ENCODE measurements at places on chromosomes 16 and 17.

DNA sequence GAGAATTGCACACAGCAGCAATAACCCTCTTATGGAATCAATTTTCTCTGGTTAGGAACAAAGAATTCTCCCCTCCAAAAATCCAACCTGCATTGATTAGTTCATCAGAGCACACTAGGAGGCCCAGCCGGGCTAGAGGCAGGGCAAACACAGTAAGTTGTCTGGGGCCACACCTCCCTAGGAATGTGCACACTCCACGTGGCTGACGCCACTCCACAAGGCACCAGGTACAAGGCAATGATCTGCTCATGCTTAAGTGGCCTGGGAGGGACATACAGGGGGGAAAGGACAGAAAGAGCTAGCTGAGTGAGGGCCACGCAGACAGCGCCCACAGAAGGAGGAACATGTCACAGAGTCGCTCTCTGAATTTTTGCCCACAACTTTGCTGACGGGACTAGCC is 107.6 kb downstream of the SLC39A11 start:
- no peaks in the 10 kb centered on the region for H3K4me1 ChIP-seq
- no peaks in the 10 kb centered on the region for H3K27me3 ChIP-seq
- H3K27ac ChIP-seq: no peak overlapping the region
- DNase-seq: no peak
- no peak overlapping the region for H3K4me3 ChIP-seq

GRCh38 chr16:72458035-72458434 is 286.1 kb upstream of the PMFBP1 start:
- no peak for DNase-seq
- H3K27ac ChIP-seq: no peak overlapping the region
- H3K4me3 ChIP-seq: no peak overlapping the region
- H3K36me3 ChIP-seq: peaks cover 3% of the 10 kb centered on the region

DNA sequence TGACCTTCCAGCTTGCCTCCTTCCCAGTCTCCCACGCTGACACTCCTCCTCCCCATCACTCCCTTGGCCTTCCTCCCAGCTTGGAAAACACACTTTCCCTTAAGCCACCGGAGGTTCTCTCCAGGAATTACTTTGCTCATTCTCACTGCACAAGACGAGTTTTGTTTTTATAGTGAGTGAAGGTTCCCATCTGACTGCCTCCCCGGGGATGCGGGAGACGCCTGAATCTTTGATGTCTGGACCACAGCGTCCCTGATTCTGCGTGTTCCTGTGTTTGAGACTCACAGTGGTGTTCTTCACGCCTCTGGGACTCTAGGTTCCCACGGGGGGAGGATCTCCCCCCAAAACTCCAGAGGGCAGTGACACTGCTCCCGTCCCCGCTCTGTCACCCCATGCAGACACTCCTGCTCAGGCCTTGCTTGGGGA is 2.0 kb downstream of the DNAI2 start:
- no peak overlapping the region for H3K4me3 ChIP-seq
- no peaks in the 10 kb centered on the region for H3K36me3 ChIP-seq

DNA sequence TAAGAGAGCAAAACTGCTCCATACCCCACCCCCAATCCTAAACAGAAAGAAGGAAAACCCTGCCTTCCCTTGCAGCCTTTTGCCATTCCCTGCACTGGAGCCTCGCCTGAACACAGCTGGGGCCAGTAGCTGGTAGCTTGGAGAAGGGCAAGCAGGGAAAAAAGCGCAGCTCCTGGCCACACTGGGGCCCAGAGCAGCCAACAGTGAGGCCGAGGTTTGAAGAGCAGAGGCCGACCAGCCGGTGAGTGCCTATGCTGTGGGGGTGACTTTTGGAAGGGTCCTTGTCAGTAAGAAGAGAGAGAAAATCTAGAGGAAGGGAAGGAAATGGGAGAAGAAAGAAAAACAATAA is 3.2 kb upstream of the HOXB9 start:
- H3K4me3 ChIP-seq: no peak overlapping the region
- no peak overlapping the region for H3K27ac ChIP-seq
- H3K27me3 ChIP-seq: peaks cover 72% of the 10 kb centered on the region

- DNase-seq: no peak
- no peaks in the 10 kb centered on the region for H3K36me3 ChIP-seq
- H3K4me3 ChIP-seq: no peak overlapping the region
- H3K27ac ChIP-seq: no peak overlapping the region
Measured at GRCh38 chr17:63116967-63117830, 151.2 kb downstream of the TANC2 start.

GRCh38 chr16:75024182-75024581 is 25.4 kb downstream of the ZNRF1 start:
- peaks cover 14% of the 10 kb centered on the region for H3K36me3 ChIP-seq
- no peak overlapping the region for H3K4me3 ChIP-seq
- no peak overlapping the region for H3K27ac ChIP-seq
- H3K27me3 ChIP-seq: no peaks in the 10 kb centered on the region
- H3K4me1 ChIP-seq: peaks cover 23% of the 10 kb centered on the region

GRCh38 chr16:2493605-2494004 is 18.7 kb downstream of the TBC1D24 start:
- H3K4me3 ChIP-seq: no peak overlapping the region
- no peaks in the 10 kb centered on the region for H3K4me1 ChIP-seq
- H3K27me3 ChIP-seq: no peaks in the 10 kb centered on the region
- no peak overlapping the region for H3K27ac ChIP-seq

DNA sequence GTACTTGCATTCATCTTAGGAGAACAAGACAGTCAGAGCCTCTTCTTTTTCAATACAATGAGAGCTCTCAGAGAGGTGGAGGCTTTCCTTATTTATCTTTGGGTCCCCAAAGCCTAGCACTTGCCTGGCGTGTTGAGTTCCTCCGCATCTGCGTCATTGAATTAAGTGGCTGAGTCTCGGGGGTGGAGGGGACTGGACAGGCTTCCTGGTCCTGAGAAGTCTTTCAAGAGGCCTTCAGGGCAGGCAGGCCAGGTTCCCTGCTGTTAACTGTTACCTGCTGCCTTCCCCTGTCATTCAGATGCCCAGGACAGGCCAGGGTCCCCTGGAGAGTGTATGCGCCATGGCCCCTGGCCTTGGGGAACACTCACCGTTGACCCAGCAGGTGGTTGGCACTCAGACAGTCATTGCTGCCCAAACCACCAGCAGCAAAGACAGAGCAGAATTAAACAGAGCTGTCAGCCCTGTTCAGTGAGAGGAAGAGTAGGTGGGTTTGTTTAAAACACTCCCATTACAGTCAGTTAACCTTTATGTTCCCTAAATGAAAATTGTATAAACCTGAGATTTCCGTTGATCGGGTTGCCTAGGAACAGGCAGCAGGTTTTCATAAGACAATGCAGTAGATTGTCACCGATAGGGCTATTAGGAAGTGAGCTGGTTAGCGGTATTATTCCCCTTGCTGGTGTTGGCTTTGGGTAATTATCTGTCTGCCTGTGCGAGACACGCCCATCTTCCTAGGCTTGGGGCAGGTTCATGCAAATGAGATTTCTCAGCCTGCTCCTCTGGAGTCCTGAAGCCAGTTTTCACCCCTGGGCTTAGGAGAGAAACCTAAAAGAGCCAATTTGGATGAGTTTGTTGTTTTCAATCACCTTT is 132.7 kb downstream of the CCDC182 start:
- peaks cover 8% of the 10 kb centered on the region for H3K36me3 ChIP-seq
- peaks cover 19% of the 10 kb centered on the region for H3K4me1 ChIP-seq
- peak; percentile 22 for DNase-seq
- H3K27me3 ChIP-seq: no peaks in the 10 kb centered on the region

- H3K27me3 ChIP-seq: peaks cover 3% of the 10 kb centered on the region
- no peaks in the 10 kb centered on the region for H3K36me3 ChIP-seq
- no peaks in the 10 kb centered on the region for H3K4me1 ChIP-seq
- no peak for DNase-seq
Measured at GRCh38 chr16:73714976-73715375, 581.6 kb upstream of the PSMD7 start.

- H3K27ac ChIP-seq: no peak overlapping the region
- peaks cover 16% of the 10 kb centered on the region for H3K4me1 ChIP-seq
- peaks cover 9% of the 10 kb centered on the region for H3K36me3 ChIP-seq
- H3K4me3 ChIP-seq: no peak overlapping the region
- no peaks in the 10 kb centered on the region for H3K27me3 ChIP-seq
Measured at GRCh38 chr17:64146418-64147109, 16.6 kb upstream of the ERN1 start.

GRCh38 chr17:71987634-71988033 is 133.2 kb upstream of the SOX9 start:
- DNase-seq: no peak
- H3K36me3 ChIP-seq: no peaks in the 10 kb centered on the region

DNA sequence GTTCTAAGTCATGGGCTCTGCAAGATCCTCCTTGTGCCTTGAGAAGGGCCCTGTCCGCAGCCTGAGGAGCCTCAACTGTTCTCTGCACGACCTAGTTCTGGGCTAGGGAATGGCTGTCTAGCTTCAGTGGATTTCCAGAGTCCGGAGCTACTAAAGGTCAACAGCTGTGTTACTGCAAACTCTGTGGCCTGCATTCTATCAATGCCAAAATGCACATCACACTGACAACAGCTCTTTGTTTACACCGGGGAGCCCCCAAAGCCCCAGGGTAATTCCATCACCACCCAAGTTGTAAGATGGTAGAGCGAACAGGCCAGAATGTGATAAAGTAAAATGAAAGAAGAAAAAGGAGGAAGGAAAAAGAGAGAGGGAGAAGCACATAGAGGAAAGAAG is 610.2 kb downstream of the MAF start:
- no peaks in the 10 kb centered on the region for H3K36me3 ChIP-seq
- no peaks in the 10 kb centered on the region for H3K4me1 ChIP-seq
- no peaks in the 10 kb centered on the region for H3K27me3 ChIP-seq
- H3K4me3 ChIP-seq: no peak overlapping the region

DNA sequence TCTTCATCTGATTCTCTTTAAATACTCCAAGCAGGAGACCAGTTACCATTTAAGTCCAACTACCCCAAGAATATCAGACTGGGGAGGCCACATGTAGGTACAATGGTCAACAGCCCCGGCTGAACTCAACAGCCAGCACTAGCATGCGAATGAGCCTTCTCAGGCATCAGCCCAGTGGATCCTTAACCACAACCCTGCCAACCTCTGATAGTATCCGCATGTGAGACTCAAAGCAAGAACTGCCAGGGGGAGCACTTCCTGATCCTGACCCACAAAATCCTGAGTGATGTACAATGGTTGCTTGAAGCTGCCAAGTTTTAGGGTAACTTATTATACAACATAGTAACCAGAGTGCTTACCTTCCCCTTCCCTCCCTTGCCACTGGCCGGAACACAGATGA is 4.0 kb downstream of the PYY start:
- no peaks in the 10 kb centered on the region for H3K36me3 ChIP-seq
- peaks cover 35% of the 10 kb centered on the region for H3K27me3 ChIP-seq
- no peak for DNase-seq
- H3K4me3 ChIP-seq: no peak overlapping the region
- H3K4me1 ChIP-seq: peaks cover 6% of the 10 kb centered on the region

GRCh38 chr17:51869387-51869786 is 289.1 kb downstream of the CA10 start:
- no peaks in the 10 kb centered on the region for H3K4me1 ChIP-seq
- H3K36me3 ChIP-seq: no peaks in the 10 kb centered on the region
- no peak overlapping the region for H3K4me3 ChIP-seq

GRCh38 chr17:68457168-68457538 is at the start of gene WIPI1:
TSS of gene WIPI1 (minus strand) at chr17:68457496. CDS start at chr17:68457421, 75 bp downstream.
- peak; percentile 51 for DNase-seq
- H3K27me3 ChIP-seq: peaks cover 2% of the 10 kb centered on the region
- peaks cover 48% of the 10 kb centered on the region for H3K4me1 ChIP-seq
- H3K27ac ChIP-seq: peak within 1 kb of the TSS; percentile 68

GRCh38 chr16:84013787-84014569 is 28.6 kb downstream of the SLC38A8 start:
- no peak overlapping the region for H3K27ac ChIP-seq
- H3K4me3 ChIP-seq: no peak overlapping the region
- peak; percentile 80 for DNase-seq
- no peaks in the 10 kb centered on the region for H3K27me3 ChIP-seq

- no peaks in the 10 kb centered on the region for H3K36me3 ChIP-seq
- H3K4me1 ChIP-seq: no peaks in the 10 kb centered on the region
- no peak overlapping the region for H3K4me3 ChIP-seq
- no peak for DNase-seq
Measured at GRCh38 chr17:38467491-38467890, 39.2 kb downstream of the ARHGAP23 start.

- no peak overlapping the region for H3K27ac ChIP-seq
- no peaks in the 10 kb centered on the region for H3K36me3 ChIP-seq
- DNase-seq: no peak
- peaks cover 6% of the 10 kb centered on the region for H3K4me1 ChIP-seq
- no peaks in the 10 kb centered on the region for H3K27me3 ChIP-seq
Measured at GRCh38 chr16:10776280-10776679, 32.6 kb downstream of the NUBP1 start.

GRCh38 chr16:10849736-10850477 is 27.1 kb upstream of the CIITA start:
- no peak overlapping the region for H3K27ac ChIP-seq
- peaks cover 18% of the 10 kb centered on the region for H3K27me3 ChIP-seq
- no peaks in the 10 kb centered on the region for H3K36me3 ChIP-seq
- H3K4me1 ChIP-seq: peaks cover 8% of the 10 kb centered on the region

DNA sequence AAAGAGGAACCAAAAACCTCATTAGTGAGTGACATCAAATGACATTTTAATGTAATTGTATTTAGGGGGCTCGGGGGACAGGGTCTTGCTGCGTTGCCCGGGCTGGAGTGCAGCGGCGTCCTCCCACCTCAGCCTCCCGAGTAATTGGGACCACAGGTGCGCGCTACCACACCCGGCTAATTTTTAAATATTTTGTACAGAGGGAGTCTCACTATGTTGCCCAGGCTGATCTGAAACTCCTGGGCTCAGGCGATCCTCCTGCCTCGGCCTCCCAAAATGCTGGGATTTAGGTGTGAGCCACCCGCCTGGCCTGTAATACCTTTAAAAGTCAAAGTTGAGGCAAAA is 581 bp downstream of the SNRNP25 start:
- DNase-seq: no peak
- no peaks in the 10 kb centered on the region for H3K27me3 ChIP-seq
- peaks cover 19% of the 10 kb centered on the region for H3K36me3 ChIP-seq
- peaks cover 31% of the 10 kb centered on the region for H3K4me1 ChIP-seq

DNA sequence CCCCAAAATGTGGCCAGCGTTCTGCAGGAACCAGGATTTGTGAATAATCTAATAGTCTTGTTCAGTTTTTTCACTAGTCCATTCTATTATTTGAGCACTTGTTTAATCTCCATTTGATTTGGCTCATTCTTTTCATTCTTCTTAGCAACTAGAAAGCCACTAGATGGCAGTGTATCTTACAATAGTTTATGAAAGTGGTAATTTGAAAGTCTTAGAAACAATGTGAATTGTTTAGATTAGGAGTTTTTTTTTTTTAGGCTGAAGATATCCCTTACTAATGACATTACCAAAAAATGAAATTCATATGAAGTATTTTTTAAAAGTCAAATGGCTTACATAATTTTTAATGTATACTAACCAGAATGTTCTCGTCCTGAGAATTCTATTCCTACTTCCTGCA is 6.7 kb downstream of the ERI2 start:
- H3K27me3 ChIP-seq: no peaks in the 10 kb centered on the region
- no peak overlapping the region for H3K4me3 ChIP-seq

DNA sequence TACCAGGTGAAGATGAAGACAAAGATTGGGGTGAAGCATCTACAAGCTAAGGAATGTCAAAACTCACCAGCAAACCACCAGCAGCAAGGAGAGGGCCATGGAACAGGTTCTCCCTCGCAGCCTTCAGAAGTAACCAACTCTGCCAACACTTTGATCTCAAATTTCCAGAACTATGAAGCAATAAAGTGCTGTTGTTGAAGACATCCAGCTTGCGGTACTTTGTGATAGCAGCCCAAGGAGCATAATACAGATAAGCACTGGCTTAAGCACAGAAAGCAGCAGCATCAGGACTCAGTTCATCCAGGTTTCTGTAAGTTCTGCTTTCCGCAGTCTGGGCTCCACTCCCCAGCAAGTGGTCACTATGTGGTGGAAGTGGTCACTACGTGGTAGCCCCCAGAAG is 16.0 kb upstream of the CDRT4 start:
- H3K4me3 ChIP-seq: no peak overlapping the region
- H3K27me3 ChIP-seq: no peaks in the 10 kb centered on the region
- no peak overlapping the region for H3K27ac ChIP-seq
- H3K4me1 ChIP-seq: no peaks in the 10 kb centered on the region

Measured in activated naive CD4-positive, alpha-beta T cell treated with anti-CD3 and anti-CD28 coated beads for 36 hours (primary cell).